ENCODE measurements at places on chromosomes 1 and 21. TPM values are rescaled to one million over a fixed set of nuclear protein-coding genes. Genes with fewer than 3 reads are reported as not detected.

Gene WNT2B
- 25.0 TPM for total RNA-seq

Gene LEMD1
- not detected for total RNA-seq

Gene CATSPERE
- 1.4 TPM for total RNA-seq

Gene CDC20
- 5.8 TPM for total RNA-seq

Gene KCNE2
- total RNA-seq: not detected

Gene RER1
- total RNA-seq: 77.8 TPM

Gene KRTAP19-1
- total RNA-seq: 6.8 TPM

Gene NUDT4B
- total RNA-seq: 21.6 TPM

Gene PLA2G2A
- total RNA-seq: 15.1 TPM

Gene TFF3
- 8.0 TPM for total RNA-seq

Gene CRP
- total RNA-seq: 13.2 TPM

Gene SV2A
- total RNA-seq: 0.49 TPM

Gene FLVCR1
- 7.7 TPM for total RNA-seq

Gene CFAP45
- total RNA-seq: 0.78 TPM

Gene C1orf232
- total RNA-seq: not detected

Gene IL19
- total RNA-seq: not detected

Gene SPATA1
- not detected for total RNA-seq

Gene SEC16B
- total RNA-seq: 6.4 TPM

Gene PLCH2
- total RNA-seq: 83.3 TPM

Gene SPATA46
- total RNA-seq: not detected

Gene PIGR
- 6.4 TPM for total RNA-seq

Gene LRRC40
- 8.6 TPM for total RNA-seq

Gene USH2A
- total RNA-seq: not detected

Gene CDA
- 24.2 TPM for total RNA-seq

Gene TGFBR3
- total RNA-seq: 130 TPM

Gene NTNG1
- total RNA-seq: 4.2 TPM
